Thoracic aorta (tissue), 2 donors: ENCODE measurements at places on chromosomes 7 and 10. TPM values are rescaled to one million over a fixed set of nuclear protein-coding genes. Genes with fewer than 3 reads are reported as not detected.

DNA sequence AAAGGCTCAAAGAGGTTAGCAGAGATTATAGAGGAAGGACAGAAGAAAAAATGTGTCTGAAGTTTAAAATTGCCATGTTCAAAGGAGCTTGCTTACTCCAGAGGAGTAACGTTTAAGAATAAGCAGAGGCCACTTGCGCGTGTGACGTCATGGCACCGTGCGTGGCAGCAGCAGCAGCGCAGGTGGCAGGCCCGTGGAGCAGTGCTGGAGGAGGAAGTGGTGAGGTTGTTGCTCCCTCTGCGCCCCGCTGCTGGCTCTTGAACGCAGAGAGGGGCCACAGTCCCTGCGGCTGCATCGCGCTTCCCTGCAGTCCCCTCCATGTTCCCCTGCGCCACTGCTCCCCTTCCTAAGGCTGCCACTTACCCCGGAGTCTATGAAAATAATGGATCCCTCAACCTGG is 37.5 kb downstream of the GDI2 start:
- DNase-seq: no peak

The MYL10 gene
- not detected for total RNA-seq

The BET1 gene
- total RNA-seq: 8.3 TPM

The TMEM178B gene
- 0.92 TPM for total RNA-seq

DNA sequence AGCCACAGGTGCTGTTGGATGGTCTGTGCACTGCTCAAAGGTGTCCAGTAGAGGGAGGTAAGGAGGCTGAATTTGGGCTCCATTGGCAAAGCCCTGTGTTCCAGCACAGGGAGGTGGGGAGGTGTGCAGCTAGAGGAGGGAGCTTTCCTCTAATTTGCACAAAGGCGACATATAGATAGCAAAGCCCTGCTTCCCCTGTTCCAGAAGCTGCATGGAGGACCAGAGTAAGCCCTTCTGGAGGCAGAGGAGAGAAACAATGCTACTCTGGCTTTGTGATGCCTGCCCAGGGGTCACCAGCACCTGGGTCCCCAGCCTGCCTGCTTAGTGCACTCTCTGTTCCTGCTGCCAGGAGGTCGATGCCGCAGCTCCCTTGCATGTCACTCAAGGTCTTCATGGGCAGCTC is 3.4 kb upstream of the ARHGAP22 start:
- no peak for DNase-seq

DNA sequence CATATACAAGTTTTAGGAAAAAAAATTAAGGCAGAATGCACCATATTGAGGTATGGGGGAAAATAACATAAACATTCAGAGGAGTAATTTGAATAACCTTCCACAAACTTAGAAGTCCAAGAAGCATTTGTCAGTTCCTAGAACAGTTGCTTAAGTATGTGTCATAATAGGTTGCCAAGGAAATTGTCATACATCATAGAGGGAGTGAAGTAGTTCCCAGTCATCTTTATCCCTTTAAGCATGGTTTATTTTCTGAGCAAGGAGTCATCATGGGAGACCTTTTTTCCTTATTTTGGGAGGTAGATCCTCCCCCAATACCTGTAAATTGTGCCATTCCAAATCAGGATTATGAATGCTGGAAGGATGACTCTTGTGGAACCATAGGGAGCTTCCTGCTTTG is at the start of gene SSMEM1:
Gene SSMEM1 (plus strand): TSS at position 219 of the 400 bp plus-strand sequence. CDS start 51 bp downstream, at position 270.
- DNase-seq: no peak

The CRTAC1 gene
- 5.2 TPM for total RNA-seq

DNA sequence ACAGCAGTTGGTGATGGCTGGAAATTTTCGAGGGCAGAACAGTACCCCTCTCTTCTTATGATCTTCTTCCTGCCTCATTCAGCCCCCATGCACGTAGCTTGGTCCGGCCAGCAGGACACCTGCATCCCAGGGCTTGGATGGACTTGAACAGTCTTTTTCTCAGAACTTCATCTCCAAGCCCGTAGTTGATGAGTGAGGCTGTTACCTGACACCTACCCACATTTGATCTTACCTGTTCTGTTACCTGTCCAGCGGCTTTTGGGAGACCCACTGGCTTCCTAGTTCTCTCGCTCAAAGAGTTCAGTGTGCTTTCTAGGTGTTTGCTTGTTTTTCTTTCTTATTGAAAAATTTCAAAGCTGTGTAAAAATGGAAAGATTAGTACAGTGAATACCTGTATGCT is 212.2 kb downstream of the CUX1 start:
- DNase-seq: no peak

- no peak for DNase-seq
Observed at GRCh38 chr7:1922071-1922869, 252.2 kb downstream of the ELFN1 start.

DNA sequence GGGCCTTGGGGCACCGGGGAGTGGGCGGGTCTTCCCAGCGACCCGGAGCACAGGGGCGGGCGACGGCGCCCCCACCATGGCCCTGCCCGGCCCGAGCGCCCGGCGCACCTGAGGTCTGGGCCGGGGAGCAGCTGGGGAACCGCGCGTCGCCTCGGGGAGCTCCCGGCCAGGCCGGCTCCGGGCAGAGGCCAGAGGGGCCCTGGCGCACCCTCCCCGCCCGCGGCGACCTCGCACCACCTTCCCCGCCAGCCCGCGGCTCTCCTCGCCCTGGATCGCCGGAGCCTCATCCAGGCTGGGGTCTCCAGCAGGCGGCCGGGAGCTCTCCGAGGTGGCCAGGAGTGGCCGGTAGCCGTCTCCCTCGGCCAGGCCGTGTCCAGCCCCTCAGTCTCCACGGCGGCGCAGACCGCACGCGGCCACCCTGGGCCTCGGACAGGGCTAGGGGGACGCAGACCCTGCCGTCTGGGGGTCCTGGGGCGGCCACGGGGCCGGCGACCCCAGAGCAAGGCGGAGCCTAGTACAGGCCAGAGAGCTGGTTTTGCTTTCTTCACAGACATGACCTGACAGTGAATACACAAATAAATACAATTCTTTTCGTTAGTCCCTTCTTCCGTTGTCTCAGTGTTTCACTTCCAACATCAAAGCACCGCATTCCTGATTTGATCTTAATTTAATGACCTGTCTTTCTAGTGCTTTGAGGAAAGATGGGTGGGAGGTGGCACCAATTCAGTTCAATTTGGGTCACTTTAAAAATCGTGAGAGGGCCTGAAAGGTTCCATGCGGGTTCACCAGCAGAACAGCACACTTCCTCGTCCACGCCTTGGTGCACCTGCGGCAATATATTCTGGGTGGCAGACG is 356.9 kb downstream of the DNAJB6 start:
- DNase-seq: no peak

The EBLN1 gene
- total RNA-seq: not detected

The PSPH gene
- 5.1 TPM for total RNA-seq

- no peak for DNase-seq
Observed at GRCh38 chr10:65805993-65806392, 1119.8 kb upstream of the LRRTM3 start.

The ACTR3C gene
- total RNA-seq: 0.14 TPM

GRCh38 chr7:7830122-7830878 is 111.9 kb upstream of the RPA3 start:
- DNase-seq: no peak

The FXYD4 gene
- total RNA-seq: not detected

DNA sequence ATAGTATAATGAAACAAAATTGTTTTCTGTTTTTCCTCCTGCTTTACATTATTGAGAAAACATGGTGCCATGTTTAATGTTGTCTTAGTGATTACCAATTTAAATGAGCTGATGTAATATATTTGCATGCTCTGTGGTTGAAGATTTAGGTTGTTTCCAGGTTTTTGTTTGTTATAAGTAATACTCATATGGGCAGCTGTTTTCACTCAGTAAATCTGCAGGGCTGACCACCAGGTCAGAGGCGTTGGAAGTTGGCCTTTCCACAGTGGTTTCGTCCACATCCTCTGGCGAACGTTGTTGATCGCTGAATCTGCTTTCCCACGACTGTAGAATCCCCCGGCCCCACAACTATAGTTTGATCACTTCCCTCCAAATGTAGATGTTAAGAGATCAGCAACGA is 21.6 kb upstream of the PURB start:
- DNase-seq: no peak
